ENCODE measurements at places on chromosomes 7 and 10. TPM values are rescaled to one million over a fixed set of nuclear protein-coding genes. Genes with fewer than 3 reads are reported as not detected.

The UCN3 gene
- not detected for total RNA-seq

GRCh38 chr10:128976856-128977255, 490.2 kb upstream of the MGMT start:
- no peak for DNase-seq

- no peak for DNase-seq
Measured at GRCh38 chr10:118173296-118173695, 126.6 kb upstream of the RAB11FIP2 start.

- no peak for DNase-seq
Measured at GRCh38 chr10:43980715-43981114, 332.0 kb upstream of the ZNF32 start.

- no peak for DNase-seq
Measured at GRCh38 chr10:15877836-15878576, 17.7 kb upstream of the MINDY3 start.

The LRRC61 gene
- total RNA-seq = 15.4 TPM

The CREB5 gene
- 18.0 TPM for total RNA-seq

The SNCG gene
- total RNA-seq = 255 TPM

DNA sequence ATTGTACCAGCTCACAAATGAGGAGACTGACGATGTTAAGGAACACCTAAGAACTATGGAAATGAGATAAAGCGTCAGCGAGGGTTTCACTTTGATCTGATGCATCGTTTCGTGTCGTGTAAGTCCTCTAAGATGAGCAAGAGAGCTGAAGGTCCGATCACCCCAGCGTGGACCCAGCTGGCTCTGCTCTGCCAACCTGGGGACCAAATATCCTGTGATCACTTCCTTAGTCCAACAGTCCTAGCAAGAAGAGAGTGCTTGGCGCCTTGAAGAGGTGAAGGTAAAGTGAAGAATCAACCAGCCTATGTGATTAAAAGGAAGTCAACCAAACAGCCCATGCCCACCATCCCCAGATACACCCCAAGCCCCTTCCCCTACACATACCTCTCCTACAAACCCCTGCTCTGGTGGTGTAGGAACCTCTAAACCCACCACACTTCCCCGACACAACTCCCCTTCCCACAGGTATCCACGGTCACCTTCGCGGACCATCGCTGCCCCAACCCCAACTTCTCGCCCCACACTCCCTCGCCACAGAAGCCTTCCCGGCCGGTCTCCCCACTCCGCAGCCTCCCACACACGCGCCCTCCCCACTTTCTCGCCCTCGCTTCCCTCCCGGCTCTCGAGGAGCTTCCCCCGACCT, 722 bp downstream of the UPF2 start:
- no peak for DNase-seq

- no peak for DNase-seq
Measured at GRCh38 chr7:158784270-158784669, 45.0 kb downstream of the ESYT2 start.

DNA sequence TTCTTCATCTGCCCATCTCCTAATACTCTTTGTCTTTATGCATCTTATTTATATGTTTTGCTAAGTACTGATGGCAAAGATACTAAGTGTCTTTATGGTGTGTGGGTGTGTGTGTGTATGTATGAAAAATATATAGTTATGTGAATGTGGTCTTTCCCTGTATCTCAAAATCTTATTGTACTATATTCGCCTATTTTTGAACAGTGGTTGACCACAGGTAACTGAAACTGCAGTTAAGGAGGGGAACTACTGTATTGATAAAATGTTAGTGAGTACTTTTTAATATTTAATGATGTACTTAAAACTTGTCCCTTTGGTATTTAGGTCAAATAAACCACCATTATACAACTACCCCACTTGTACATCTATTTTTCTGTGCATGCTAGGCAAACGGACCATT, 85.9 kb downstream of the ADD3 start:
- no peak for DNase-seq

GRCh38 chr7:83289419-83289993, 126.8 kb upstream of the PCLO start:
- DNase-seq = no peak

- no peak for DNase-seq
Measured at GRCh38 chr10:3265088-3265487, 92.5 kb upstream of the PITRM1 start.

The AKR1E2 gene
- 15.5 TPM for total RNA-seq

Measured in breast epithelium (tissue), 4 donors.